ENCODE measurements at places on chromosomes 16 and 17. TPM values are rescaled to one million over a fixed set of nuclear protein-coding genes. Genes with fewer than 3 reads are reported as not detected.

GRCh38 chr17:4908301-4908700 is 5.4 kb upstream of the CHRNE start:
- DNase-seq, result no peak

DNA sequence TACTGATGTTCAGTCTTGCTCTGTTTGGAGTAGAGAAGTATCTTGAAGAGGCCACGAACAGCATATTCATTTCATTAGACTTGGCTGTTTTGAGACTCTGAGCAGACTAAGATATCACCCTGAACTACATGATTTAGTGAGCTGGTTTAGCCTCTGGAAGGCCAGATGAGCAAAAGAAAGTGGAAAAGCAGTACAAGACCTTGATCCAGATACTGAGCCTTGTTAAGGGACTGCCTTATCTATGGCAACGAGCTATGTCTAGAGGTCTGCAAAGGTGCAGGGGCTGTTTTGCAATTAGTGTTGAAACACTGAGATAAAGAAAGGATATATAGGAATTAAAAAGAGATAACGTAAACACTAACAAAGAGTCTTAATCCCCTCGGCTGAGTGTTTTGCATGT is 231.4 kb downstream of the IRX3 start:
- no peak for DNase-seq

DNA sequence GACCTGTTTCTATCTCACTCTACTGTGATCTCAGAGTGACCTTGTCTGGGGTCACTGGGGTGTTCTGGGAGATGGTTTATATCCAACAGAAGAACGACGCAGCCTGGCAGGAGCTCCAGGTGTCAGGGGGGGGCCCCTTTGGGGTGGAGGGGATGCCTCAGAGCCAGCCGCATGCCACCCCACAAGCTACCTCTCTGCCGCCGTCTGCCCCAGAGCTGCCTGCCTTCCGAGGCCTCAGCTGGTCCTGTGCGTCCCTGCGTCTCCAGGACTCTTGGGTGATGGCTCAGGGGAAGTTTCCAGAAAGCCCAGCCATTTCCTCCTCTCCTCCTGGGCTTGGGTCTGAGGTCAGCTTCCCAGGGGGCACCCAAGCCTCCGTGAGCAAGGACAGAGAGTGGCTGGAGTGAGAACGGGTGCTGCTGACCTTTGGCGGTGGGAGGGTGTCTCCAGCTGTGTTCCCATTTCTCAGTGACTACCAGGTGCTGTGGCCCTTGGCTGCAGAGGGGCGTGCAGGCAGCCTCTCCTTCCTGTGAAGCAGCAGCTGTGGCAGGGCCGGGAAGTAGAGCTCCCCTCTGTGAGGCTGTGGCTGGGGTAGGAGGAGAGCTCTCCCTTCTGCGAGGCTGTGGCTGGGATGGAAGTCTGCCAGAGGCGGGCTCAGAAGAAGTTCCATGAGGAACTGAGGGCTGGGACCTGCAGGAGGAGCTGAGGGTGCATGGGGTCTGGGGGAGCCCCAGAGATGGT is 19.8 kb downstream of the JPH3 start:
- DNase-seq, result no peak

- no peak for DNase-seq
Observed at GRCh38 chr17:78039581-78039980, 81.1 kb downstream of the TNRC6C start.

GRCh38 chr16:49833796-49834530 is 21.9 kb downstream of the ZNF423 start:
- DNase-seq, result no peak

Gene WFIKKN1
- total RNA-seq, result 2.0 TPM

Gene IRX5
- total RNA-seq, result 2.7 TPM

Gene HS3ST2
- total RNA-seq, result not detected
